ENCODE measurements at places on chromosomes 4 and X. TPM values are rescaled to one million over a fixed set of nuclear protein-coding genes. Genes with fewer than 3 reads are reported as not detected.

DNA sequence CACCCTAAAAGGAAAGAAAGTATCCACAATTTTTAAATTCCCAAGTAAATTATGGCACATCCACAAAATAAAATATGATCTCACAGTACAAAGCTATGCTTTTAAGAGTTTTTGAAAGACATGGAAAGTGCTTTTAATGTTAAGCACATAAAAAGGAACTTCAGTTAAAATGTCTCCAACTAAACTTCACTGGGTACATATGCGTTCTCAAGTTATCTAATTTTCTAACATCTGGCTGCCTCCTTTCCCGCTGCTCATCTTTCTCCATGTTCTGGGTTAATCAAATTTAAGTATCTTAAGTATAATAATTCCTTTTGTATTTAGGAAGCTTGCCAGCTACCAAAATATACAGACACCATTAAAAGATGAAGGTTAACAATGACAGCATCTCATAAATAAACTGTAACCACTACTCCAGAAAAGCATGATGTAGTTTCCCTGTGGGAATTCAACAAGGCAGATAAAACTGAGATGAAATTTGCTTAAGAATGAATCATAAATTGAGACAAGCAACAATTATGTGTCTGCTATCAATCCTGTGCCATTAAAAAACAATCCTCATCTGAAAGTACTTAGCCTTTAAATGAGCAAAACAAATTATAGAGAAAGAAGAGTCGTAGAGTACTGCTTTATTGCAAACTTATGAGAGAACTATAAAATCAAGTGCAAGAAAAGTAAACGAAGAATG, 25.1 kb downstream of the PRSS12 start:
- no peak overlapping the region for H3K27ac ChIP-seq
- no peak for DNase-seq
- peaks cover 6% of the 10 kb centered on the region for H3K27me3 ChIP-seq
- H3K36me3 ChIP-seq: no peaks in the 10 kb centered on the region
- no peaks in the 10 kb centered on the region for H3K4me1 ChIP-seq

- H3K36me3 ChIP-seq: no peaks in the 10 kb centered on the region
- H3K4me1 ChIP-seq: no peaks in the 10 kb centered on the region
- no peak overlapping the region for H3K4me3 ChIP-seq
- no peak overlapping the region for H3K27ac ChIP-seq
- no peak for DNase-seq
These were observed 65.5 kb downstream of the EDNRA start for GRCh38 chr4:147546349-147546748.

- no peaks in the 10 kb centered on the region for H3K36me3 ChIP-seq
- peaks cover 5% of the 10 kb centered on the region for H3K27me3 ChIP-seq
- DNase-seq: no peak
These were observed 114.0 kb downstream of the STOX2 start for GRCh38 chr4:184019076-184019475.

- no peak within 1 kb of the TSS for H3K27ac ChIP-seq
- DNase-seq: peak; percentile 2
- peaks cover 3% of the 10 kb centered on the region for H3K4me1 ChIP-seq
- peaks cover 3% of the 10 kb centered on the region for H3K36me3 ChIP-seq
These were observed at the start of gene TMEM47 for GRCh38 chrX:34656842-34657725. Gene TMEM47, minus strand, starts transcription at chrX:34657285. Its CDS starts 256 bp downstream, at chrX:34657029.

DNA sequence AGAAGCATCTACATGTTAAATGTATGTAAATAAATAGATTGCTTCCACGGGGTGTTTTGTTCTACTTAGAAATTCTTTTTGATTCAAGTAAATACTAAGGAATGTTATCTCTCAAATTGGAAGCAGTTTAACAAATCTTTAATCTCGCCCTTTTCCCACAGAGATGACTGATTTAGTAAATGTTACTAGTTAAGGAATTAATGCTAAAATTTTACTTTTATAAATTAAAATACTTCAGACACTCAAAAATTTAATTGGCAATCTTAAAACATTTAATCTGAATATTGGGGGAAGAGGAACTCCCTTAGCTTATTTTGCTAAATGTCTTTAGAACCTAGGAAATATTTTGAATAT, 12.1 kb downstream of the LARP7 start:
- no peaks in the 10 kb centered on the region for H3K4me1 ChIP-seq
- no peak for DNase-seq
- peaks cover 8% of the 10 kb centered on the region for H3K36me3 ChIP-seq
- no peak overlapping the region for H3K27ac ChIP-seq

- no peaks in the 10 kb centered on the region for H3K4me1 ChIP-seq
- no peak overlapping the region for H3K4me3 ChIP-seq
- H3K27ac ChIP-seq: no peak overlapping the region
- no peaks in the 10 kb centered on the region for H3K36me3 ChIP-seq
- no peak for DNase-seq
These were observed 61.6 kb downstream of the PLS3 start for GRCh38 chrX:115622534-115622933.

Gene TGIF2LX
- not detected for total RNA-seq

Gene FABP2
- not detected for total RNA-seq

Gene SPINK2
- 0.78 TPM for total RNA-seq

Gene GABRB1
- total RNA-seq: not detected

Gene ADH1C
- not detected for total RNA-seq

Gene RTL9
- total RNA-seq: not detected

Gene CT45A2
- not detected for total RNA-seq

Data from activated naive CD8-positive, alpha-beta T cell treated with anti-CD3 and anti-CD28 coated beads for 36 hours (primary cell).